ENCODE measurements at places on chromosomes 12 and 14. TPM values are rescaled to one million over a fixed set of nuclear protein-coding genes. Genes with fewer than 3 reads are reported as not detected.

KIF26A gene
- 14.0 TPM for total RNA-seq

ADGRD1 gene
- 16.4 TPM for total RNA-seq

GLI1 gene
- total RNA-seq: 5.6 TPM

GZMH gene
- not detected for total RNA-seq

NKX2-1 gene
- total RNA-seq: not detected

GPR33 gene
- total RNA-seq: not detected
